Mononuclear cell (primary cell): ENCODE measurements at places on chromosomes 1 and 21. TPM values are rescaled to one million over a fixed set of nuclear protein-coding genes. Genes with fewer than 3 reads are reported as not detected.

The PAPPA2 gene
- total RNA-seq = 0.10 TPM

The TRIM46 gene
- total RNA-seq = 0.52 TPM

The ADAMTSL4 gene
- total RNA-seq = 3.3 TPM

The PRELP gene
- not detected for total RNA-seq

The RRAGC gene
- 13.3 TPM for total RNA-seq

The C1orf185 gene
- total RNA-seq = not detected

The GOLT1A gene
- not detected for total RNA-seq

The TP73 gene
- total RNA-seq = not detected

The SH2D5 gene
- not detected for total RNA-seq

The SPRR2B gene
- total RNA-seq = not detected

The ATP6V1G3 gene
- total RNA-seq = not detected

The FGR gene
- total RNA-seq = 123 TPM

The OR2L8 gene
- 0.31 TPM for total RNA-seq

The ATAD3C gene
- total RNA-seq = 0.63 TPM

The C21orf58 gene
- total RNA-seq = 1.0 TPM

The FMN2 gene
- total RNA-seq = not detected

The LDLRAD1 gene
- not detected for total RNA-seq

The RCC2 gene
- total RNA-seq = 34.6 TPM

The CRYAA gene
- not detected for total RNA-seq

The HRNR gene
- total RNA-seq = under 0.01 TPM

The C1orf141 gene
- total RNA-seq = under 0.01 TPM

The OR2T2 gene
- 0.42 TPM for total RNA-seq

The DMRTA2 gene
- total RNA-seq = under 0.01 TPM

The PRAMEF33 gene
- not detected for total RNA-seq

The LCE1A gene
- total RNA-seq = not detected

The MAST2 gene
- 3.9 TPM for total RNA-seq

The PDPN gene
- total RNA-seq = not detected

The GUCA2A gene
- not detected for total RNA-seq

The DNAJC28 gene
- total RNA-seq = not detected

The SLC30A2 gene
- total RNA-seq = not detected

The ID3 gene
- total RNA-seq = 47.3 TPM

The OPTC gene
- total RNA-seq = not detected

The LACTBL1 gene
- total RNA-seq = not detected

The ATP1A2 gene
- total RNA-seq = 0.10 TPM

The CHODL gene
- not detected for total RNA-seq

The HSPB7 gene
- not detected for total RNA-seq

The S100A4 gene
- 793 TPM for total RNA-seq

The ESRRG gene
- total RNA-seq = 0.10 TPM

The SH2D1B gene
- total RNA-seq = 14.0 TPM
